ENCODE measurements at places on chromosomes 16 and 17.

DNA sequence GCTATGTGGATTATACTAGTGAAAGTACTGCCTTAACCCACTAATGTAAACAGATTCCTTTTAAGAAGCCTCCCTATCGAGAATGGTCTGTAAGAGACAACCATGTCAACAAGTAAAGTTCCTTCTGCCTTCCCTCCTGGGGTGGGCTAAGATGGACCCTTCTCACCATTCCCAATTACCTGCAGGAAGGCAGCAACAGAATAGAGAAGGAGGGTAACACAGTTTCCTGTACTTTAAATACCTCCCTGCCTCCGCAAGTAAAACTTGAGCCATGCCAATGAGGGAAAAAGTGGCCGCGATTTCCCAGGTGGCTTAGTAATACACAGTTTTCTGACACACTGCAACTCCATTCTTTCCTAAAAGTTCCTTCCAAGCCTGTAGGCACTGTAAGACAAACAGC is 45.2 kb downstream of the TOX3 start:
- DNase-seq = no peak

DNA sequence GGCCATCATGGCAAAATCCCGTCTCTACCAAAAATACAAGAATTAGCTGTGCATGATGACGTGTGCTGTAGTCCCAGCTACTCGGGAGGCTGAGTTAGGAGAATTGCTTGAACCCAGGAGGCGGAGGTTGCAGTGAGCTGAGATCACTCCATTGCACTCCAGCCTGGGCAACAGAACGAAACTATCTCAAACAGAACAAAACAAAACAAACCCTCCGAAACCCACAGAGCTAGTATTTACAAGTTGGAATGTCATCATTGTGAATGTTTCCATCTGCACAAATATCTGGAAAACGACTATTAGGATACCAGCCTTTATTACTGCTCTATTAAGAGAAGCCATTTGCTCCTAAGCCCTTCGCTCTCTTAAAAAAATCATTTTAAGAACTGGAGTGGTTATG is 26.0 kb downstream of the SMARCE1 start:
- no peak for DNase-seq

DNA sequence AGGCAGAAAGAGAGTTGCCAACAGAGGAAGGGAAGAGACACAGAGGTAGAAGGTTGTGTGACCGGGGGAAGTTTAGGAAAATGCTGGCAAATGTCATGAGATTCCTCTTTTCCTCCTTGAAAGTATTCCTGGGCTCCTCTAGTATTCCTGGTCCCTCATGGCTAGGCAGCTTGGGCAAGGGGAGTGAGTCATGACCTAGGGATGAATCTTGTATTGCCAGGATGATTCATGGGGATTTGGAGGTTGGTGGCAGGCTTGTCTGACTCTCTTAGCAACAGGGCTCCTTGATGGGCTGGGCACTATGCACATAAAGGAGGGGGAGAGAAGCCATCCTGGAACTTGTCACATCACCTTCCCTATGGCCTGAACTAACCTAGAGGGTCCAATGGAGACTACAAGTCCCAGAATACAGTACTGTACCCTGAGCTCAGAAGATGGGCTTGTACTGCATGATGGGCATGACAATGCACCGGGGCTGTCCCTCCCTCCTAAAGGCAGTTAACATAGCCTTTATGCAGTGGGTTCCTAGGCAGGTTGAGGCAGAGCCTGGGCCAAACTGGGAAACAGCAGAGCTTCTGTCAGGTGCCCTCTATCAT is 2.1 kb upstream of the SEZ6 start:
- no peak for DNase-seq

DNA sequence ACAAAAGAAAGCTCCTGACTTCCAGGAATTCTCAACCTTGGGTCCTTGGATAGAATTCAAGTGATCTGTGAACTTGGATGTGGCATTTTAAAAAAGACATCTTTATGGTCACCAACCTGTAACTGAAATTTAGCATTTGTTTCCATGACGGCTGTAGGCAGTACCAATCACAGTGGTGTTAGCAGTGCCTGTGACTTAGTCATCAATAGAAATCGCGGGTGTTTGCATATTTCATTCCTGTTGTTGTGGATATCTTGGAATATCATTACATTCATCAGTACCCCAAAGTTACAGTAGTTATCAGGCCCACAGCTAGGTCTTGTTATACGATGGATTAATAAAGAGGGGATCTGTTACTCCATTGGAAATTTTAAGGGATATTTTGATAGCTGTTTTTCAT is 81.6 kb downstream of the CMIP start:
- DNase-seq = no peak

DNA sequence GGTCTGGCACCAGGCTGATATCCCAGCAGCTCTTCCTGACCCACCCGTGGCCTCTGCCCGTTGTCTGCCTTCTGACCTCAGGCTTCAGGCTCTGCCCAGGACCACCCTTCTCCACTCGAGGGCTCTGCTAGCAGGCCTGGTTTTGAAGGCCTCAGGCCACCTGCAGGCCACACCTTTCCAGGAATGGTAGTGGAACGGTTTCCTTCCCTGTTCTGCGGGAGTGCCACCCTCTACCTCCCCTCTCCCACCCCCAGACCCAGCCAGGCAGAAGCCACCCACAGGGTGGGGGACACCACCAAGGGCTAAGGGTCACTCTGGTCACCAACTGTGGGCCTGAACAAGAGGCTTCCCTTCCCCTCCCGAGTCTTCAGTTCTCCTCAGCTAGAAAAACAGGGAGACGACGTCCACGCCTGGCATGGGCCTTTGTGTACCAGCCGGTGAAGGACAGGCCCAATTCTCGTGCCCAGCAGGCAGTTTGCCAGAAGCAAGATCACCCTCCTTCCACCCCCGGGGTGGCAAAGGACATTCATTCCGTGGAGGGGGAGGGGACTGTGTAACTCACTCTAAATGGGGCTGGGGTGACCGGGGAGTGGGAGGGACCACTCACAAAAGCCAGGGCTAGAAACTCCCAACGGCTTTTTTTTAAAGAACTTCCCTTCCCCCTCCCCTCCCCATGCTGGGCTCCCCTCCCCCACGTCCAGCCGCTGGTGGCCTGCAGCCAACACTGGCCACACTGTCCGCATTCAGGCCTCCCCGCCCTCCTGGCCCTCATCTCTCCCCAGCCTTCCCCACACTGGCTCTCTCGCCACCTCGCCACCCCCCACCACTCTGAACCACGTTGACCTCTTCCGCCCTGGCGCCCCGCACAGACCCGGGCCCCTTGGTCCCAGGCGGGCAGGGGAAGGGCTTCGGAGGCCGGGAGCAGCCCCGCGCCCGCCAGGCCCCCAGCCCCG is 7.7 kb downstream of the CBX4 start:
- no peak for DNase-seq

DNA sequence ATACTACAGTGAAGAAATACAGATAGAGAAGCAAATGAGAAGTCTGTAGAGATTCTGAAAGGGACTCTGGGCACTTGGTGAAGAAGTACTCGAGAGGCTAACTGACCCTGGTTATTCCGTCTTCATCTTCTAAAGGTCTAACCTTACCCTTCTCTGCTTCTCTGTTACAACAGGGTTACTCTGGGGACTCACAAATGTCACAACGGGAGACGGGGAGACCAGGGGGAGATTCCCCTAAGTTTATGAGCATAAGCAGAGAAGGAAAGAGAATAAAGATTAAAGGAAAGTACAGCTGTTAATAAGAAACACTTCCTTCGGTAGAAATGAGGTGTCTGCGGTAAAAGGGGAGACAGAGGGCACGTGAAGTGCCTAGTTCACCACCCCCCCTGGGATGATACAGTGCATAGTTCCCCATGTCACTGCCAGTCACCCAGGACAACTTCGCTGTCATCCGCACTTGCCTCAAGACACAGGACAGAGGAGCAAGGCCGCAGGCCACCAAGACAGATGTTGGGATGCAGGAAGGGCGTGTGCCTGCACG is 75.2 kb upstream of the TRAP1 start:
- no peak for DNase-seq

DNA sequence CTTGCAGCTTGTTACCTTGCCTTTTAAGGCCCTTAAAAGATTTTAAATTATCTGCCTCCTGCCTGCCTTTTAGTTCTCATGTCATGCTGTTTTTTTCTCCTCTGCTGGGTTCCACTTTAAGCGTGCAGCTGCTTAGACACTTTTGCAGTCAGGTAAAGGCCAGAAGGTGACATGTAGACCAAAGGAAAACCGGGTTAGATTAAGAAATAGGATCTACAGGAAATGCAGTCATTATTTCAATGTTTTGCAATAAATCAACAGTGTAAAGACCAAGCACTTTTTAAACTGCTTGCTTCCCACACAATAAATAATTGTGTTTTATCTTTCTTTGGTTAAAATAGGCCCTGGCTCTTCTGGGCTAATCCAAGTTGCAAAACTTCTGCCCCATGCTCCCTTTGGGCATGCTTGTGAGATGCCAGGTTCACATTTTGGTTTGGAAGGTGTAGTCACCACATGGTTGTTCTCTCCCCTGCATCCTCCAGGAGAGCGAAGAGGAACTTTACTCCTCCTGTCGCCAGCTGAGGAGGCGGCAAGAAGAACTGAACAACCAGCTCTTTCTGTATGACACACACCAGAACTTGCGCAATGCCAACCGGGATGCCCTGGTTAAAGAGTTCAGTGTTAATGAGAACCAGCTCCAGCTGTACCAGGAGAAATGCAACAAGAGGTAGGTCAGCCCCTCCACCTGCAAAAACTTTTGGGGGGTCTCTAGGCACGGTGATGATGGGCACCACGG is 54.9 kb downstream of the SDR42E1 start:
- no peak for DNase-seq

- no peak for DNase-seq
These were observed 571 bp upstream of the USP10 start for GRCh38 chr16:84699147-84699711.

GRCh38 chr16:64225696-64226095 is 896.2 kb downstream of the CDH11 start:
- DNase-seq = no peak

DNA sequence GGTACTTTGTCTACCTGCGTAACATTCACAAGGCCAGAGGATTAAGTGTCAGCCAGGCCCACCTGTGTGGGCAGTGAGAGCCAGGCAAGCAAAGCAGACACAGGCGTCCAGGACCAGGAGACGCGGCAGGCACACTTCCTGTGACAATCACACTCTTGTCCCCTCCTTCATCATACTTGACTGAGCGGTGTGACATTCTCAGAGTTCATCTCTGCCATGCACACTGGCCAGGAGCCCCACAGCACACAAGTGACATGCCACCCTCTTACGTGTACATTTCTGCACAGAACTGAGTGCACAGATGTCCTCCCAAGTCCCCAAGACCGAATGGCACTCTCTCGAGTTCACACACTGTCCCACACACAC is 8.7 kb downstream of the PPP1R9B start:
- DNase-seq = no peak

All from stimulated activated CD4-positive, alpha-beta T cell treated with anti-CD3 and anti-CD28 coated beads, Interleukin-4, amount 100 ng/mL, for 4 hours (primary cell).